ENCODE measurements at places on chromosomes 11 and 22. TPM values are rescaled to one million over a fixed set of nuclear protein-coding genes. Genes with fewer than 3 reads are reported as not detected.

CFAP68 gene
- 62.7 TPM for total RNA-seq

SFI1 gene
- total RNA-seq, result 129 TPM

HSPB2 gene
- not detected for total RNA-seq

BRSK2 gene
- 52.3 TPM for total RNA-seq

C11orf65 gene
- total RNA-seq, result 22.1 TPM

NLRX1 gene
- 16.2 TPM for total RNA-seq

ZNF214 gene
- total RNA-seq, result 9.9 TPM

C11orf87 gene
- 0.08 TPM for total RNA-seq

IGLL1 gene
- total RNA-seq, result 6.9 TPM

ZNRD2 gene
- 79.6 TPM for total RNA-seq

RDX gene
- 170 TPM for total RNA-seq

OR5D13 gene
- total RNA-seq, result not detected

USP2 gene
- total RNA-seq, result 100 TPM

RASD2 gene
- 1.2 TPM for total RNA-seq

GRAMD1B gene
- 78.9 TPM for total RNA-seq

SLC5A1 gene
- 4.0 TPM for total RNA-seq

OR5B21 gene
- total RNA-seq, result 0.62 TPM

OR8G1 gene
- 2.6 TPM for total RNA-seq

DLG2 gene
- 13.8 TPM for total RNA-seq

ARSA gene
- total RNA-seq, result 73.5 TPM

NLRP10 gene
- total RNA-seq, result not detected

APOL2 gene
- total RNA-seq, result 34.5 TPM

IGLL5 gene
- total RNA-seq, result 1.4 TPM

DNA sequence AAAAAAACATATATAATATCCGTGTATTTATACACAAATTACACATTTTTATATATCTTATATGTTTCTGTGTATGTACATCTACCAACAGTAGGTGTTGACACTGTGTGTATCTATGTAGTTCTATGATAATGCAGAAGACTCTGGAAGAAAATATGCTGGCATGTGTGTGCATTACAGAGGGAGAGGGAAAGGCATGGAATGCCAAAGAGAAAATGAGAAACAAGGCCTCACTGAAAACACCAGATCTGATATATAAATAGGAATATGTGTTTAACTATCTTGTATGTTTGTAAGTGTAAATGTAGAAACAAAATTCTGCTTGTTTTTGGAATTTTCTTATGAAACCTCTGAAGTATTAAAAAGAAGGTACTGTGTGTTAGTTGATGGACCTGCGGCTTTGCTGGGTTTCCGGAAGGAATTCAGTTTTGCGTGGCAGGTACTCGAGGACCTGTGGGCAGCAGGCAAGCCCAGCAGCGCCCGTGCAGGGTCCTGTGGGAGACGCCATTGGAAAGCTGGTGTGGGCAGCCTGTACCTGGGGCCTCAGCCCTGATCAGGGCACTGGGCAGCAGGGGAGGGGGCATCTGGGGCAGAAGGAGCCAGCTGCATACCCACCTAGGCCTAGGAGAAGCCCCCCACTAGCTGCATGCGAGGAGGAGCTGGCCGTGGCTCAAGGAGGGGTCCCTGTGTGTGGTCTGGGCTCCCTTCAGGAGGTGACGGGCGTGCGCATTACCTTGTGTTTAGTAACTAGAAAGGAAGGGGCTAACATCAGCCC is 7.6 kb upstream of the TRMU start:
- no peak for DNase-seq

GRCh38 chr11:28860893-28861292 is 752.7 kb downstream of the METTL15 start:
- DNase-seq, result no peak

GRCh38 chr11:61567286-61568061 is 13.4 kb downstream of the SYT7 start:
- peak; percentile 93 for DNase-seq

- DNase-seq, result no peak
Observed at GRCh38 chr11:13008061-13008435, 1.1 kb upstream of the RASSF10 start.

DNA sequence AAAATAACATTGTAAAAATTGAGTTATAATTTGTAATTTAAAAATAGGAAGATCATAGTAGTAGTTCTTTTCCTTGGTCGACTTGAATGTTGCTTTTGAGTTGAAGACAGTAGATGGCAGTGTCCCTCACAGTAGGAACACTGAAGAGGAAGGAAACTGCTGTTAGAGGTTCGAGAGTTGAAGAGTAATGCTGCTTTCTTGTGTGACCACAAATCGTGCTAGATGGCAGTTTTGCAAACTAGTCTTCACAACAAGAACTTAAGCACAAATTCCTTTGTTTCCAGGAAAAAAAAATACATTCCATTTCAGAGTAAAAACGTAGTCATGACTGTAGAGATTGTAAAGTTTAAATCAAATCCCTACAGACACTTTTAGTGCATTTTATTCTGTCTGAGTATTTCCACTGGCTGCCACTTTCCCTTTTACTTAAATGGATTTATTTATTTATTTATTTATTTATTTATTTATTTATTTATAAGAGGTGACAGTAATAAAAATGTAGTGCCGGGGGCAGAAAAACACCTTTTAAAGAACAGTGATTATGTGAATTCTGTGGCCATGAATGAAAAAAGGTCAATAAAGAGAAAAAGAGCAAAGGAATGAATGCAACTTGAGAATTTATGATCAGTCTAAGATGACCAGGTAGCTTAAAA is 54.6 kb downstream of the SPECC1L start:
- DNase-seq, result no peak

DNA sequence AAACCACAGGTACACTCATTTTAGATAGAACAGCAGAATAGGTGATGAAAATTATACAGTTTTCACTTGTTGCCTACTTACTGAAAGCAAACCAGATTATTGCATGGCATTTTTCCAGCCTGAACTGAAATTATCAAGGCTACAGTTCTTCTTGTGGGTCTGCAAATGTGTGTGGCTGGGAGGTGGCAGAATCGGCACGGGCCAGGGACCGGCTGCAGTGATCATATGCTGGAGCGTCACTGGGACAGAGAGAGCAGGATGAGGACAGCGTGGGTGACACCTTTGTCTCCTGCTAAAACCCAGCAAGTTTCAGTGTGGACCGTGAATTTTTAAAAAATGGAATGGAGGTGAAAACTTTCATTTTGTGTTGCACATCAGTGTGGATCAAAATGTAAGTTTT is 59.3 kb upstream of the PITPNB start:
- DNase-seq, result no peak

DNA sequence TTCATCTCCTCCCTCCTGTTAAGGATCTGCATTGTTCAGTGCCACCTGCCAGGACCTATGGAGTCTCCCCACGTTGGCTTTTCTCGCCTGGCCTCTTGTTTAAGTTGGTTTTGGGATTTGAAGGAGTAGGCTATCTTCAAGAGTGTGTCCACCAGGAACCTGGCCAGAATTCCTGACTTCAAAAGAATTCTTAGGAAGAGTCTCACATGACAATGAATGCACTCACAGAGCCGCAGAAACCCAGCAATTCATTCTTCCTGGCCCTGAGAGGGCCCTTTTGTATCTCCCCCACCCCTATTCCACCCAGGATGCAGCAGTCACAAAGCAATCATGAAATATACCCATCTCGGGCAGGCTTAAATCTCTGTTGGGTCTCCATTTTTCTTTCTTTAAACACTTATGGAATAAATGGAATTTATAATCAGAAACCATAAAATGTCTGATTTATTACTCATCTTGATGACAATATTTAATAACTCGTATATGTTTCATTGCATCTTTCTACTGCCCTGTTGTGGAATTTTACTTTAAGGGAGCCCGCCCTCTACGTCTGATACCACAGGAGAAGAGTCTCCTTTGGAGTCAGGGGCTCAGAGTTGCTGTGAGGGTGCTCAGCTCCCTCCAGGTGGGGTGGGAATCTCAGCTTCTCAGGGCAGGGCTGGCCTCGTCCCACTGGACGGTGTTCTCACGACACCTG is 507.0 kb downstream of the NTM start:
- no peak for DNase-seq

GRCh38 chr22:20014526-20015186 is 2.0 kb downstream of the ARVCF start:
- no peak for DNase-seq

GRCh38 chr22:40819599-40820140 is 524 bp upstream of the SLC25A17 start:
- DNase-seq, result no peak

DNA sequence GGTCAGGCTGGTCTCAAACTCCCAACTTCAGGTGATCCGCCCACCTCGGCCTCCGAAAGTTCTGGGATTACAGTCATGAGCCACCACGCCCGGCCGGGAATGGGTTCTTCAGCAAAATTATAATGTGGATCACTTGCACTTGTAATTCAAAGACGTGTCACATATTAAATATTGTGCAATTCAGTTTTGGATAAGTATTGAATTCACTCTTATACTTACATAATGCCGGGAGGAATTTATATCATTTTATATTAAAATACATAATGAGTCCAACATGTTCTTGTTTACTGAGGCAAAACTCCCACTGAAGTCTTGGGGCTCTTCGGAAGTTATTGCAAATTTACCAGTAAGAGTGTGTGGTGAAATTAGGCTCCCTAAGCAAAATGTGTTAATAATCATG is 635.2 kb upstream of the LUZP2 start:
- DNase-seq, result no peak

GRCh38 chr11:34512840-34513681 is 533 bp downstream of the ELF5 start:
- peak; percentile 72 for DNase-seq

GRCh38 chr11:39174965-39175364 is 2284.5 kb downstream of the LRRC4C start:
- DNase-seq, result no peak

GRCh38 chr11:115677190-115677589 is 173.0 kb upstream of the CADM1 start:
- no peak for DNase-seq

DNA sequence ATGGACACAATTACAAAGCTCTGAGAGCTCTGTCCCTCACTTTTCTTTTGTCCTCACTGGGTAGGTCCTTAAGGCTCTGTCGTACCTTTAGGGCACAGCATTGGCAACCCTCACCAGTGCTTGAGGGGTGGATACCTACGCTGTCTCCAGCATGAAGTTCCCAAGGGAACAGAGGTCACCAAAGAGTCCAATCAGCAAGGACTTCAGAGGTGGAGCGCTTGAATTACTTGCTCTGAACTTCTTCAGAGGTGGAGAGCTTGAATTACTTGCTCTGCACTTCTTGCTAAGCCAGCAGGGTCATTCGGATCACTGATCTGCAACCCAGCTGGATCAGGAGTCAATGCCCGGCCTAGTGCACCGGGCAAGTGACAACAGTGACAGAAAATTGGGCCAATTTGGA is 35.1 kb downstream of the RRP7A start:
- no peak for DNase-seq

GRCh38 chr11:65657426-65657825 is 5.3 kb downstream of the RELA start:
- DNase-seq, result no peak

DNA sequence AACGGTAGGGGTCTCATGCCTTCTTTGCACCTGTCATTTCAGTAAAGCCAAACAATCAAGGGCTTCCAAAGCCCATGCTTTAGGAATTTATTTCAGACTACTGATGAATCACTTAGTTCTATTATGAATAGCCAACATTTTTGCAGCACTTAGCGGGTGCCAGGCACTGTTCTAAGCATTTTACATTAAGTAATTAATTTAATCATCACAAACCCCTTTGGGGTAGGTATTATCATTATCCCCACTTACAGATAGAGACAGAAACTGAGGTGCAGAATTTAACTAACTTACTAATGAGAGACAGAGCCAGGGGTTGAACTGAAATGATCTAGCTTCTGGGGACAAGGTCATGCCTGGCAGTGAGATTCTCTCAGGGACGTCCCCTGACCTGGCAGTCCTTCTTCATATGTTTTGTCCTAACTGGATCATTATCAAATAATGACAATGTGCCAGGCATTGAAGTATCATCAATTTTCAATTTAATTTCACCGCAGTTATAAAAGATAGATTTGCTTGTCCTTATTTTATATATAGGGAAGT is 31.7 kb upstream of the NAV2 start:
- no peak for DNase-seq

GRCh38 chr11:125001079-125001778 is 47.2 kb downstream of the CCDC15 start:
- DNase-seq, result no peak

- DNase-seq, result peak; percentile 67
Observed at GRCh38 chr11:61507962-61508861, at the start of gene LRRC10B. Gene LRRC10B (plus strand): TSS chr11:61508749. CDS start chr11:61508999, 250 bp downstream.

- DNase-seq, result no peak
Observed at GRCh38 chr11:134518616-134519389, 106.8 kb upstream of the B3GAT1 start.

DNA sequence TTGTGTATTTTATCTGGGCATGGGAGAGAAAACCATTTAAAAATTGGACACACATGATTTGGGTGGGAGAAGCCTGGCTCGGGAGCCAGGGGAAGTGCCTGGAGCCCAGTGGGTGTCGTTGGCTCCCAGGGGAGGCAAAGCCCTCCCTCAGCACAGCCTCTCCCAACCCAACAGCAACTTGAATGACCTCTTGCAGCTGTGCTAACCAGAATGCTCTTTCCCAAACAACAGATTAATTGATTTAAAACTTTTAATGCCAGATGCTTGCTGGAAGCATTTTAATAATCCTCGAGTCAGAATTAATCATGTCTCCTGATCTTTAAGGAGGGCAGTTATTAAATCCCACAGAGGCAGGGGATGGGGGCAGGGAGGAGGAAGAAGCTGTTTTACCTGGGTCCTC is 401.6 kb downstream of the BUD13 start:
- no peak for DNase-seq

GRCh38 chr11:27471589-27472397 is 797 bp downstream of the LGR4 start:
- peak; percentile 32 for DNase-seq

GRCh38 chr11:68004551-68005335 is 846 bp upstream of the UNC93B1 start:
- no peak for DNase-seq

- peak; percentile 47 for DNase-seq
Observed at GRCh38 chr22:46538814-46539160, 1.4 kb upstream of the CELSR1 start.

- DNase-seq, result no peak
Observed at GRCh38 chr11:131422029-131422428, 51.6 kb downstream of the NTM start.

DNA sequence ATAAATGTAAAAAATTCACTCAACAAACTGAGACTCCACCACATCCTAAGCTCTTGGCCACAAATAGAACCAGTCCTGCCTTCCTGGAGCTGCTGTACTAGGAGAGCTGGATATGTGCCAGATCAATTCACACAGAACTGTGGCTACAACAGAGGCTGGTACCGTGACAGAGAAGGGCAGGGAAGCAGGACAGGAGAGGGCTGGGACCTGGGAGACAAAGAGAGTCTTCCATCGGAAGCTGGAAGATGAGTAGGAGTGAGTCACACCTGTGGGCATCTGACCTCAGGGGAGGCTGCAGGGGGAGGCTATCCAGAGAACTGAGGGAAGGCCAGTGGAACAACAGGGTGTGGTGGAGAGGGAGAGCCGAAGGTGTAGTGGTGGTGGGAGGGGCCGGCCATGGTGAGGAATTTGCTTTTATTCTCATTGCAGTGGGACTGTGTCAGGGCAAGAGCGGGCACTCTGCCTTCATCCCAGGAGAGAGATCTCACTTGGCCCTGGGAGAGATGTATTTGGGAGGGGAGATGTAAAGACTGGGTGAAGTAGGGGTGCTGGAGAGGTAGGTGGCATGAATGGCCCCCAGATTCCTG is 1.9 kb upstream of the LTBP3 start:
- DNase-seq, result no peak

- peak; percentile 11 for DNase-seq
Observed at GRCh38 chr11:2512431-2513407, 67.9 kb downstream of the KCNQ1 start.

Measured in testis (tissue), 5 donors.